ENCODE measurements at places on chromosomes 6 and 20. TPM values are rescaled to one million over a fixed set of nuclear protein-coding genes. Genes with fewer than 3 reads are reported as not detected.
A peak's percentile ranks its signal among the peaks of the same experiment; 100 is the strongest.

- no peak for DNase-seq
Measured at GRCh38 chr6:161836643-161837448, 563.0 kb upstream of the AGPAT4 start.

GRCh38 chr6:106692112-106692818 is 62.9 kb downstream of the QRSL1 start:
- H3K4me1 ChIP-seq = peaks cover 6% of the 10 kb centered on the region
- H3K27ac ChIP-seq = no peak overlapping the region
- no peaks in the 10 kb centered on the region for H3K36me3 ChIP-seq
- DNase-seq = no peak
- H3K4me3 ChIP-seq = no peak overlapping the region
- H3K27me3 ChIP-seq = peaks cover 9% of the 10 kb centered on the region

DNA sequence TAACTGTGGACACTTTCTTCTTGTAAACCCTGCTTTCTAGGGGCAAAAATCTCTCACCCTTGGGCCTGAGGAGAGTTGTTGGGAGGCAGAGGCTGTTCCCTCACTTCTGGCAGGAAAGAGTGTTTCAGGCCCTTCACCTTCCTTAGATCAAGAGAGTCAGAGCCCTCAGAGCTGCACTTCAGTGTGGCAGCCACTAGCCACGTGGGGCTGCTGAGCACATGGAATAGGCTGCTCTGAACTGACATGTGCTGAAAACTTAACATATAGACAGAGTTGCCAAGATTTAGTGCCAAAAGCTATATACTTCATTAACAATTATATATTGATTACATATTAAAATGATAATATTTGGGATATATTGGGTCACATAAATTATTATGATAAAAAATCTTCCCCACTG is 4.4 kb upstream of the LMBRD1 start:
- DNase-seq = no peak
- H3K27ac ChIP-seq = no peak overlapping the region
- H3K4me1 ChIP-seq = peaks cover 10% of the 10 kb centered on the region

DNA sequence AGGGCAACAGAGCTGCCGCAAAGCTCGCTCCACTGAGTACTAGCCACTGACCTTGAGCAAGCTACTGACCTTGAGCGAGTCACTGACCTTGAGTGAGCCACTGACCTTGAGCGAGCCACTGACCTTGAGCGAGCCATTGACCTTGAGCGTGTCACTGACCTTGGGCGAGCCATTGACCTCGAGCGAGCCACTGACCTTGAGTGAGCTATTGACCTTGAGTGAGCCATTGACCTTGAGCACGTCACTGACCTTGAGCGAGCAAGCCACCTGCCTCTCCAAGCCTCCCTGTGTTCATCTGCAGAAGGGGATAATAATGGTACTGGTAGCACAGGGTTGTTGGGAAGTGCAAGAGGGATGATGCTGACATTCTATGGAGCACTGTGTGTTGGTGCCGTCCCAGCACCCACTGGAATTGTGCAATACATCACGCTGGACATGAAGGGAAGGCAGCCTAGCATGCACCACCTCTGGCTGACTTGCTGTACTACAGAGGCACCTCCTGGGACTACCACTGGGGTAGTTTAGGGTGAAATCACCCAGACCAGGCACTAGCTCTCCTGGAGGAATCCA is 60.2 kb downstream of the CTCFL start:
- peaks cover 3% of the 10 kb centered on the region for H3K27me3 ChIP-seq
- H3K36me3 ChIP-seq = no peaks in the 10 kb centered on the region

DNA sequence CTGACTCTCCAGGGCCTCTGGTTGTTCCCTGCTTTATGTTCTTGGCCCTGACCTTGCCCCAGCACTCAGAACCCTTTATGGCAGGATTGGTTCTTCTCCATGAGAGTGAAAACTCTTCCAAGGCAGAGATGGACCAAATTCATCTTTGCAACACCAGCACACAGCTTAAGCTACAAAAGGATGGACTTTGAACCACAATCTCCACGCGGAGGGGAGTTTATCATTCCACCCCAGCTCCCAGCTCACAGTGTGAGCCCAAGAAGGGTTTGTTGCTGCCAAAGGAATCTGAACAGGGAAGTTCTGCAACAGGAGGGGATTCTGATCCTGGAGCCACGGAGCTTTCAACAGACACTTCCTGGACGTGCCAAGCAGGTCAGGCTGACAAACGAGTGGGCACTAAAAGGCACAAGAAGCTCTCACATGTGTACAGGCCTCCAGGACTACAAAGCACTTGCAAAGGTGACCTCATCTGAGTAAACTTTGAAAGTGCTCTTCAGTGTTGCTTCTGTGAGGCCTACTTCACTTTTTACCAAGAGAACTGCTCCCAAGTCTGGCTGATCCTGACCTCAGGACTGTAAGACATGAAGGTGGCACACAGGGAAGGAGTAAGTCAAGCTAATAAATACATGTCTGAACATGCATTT is 8.9 kb downstream of the FITM2 start:
- no peak overlapping the region for H3K4me3 ChIP-seq
- H3K36me3 ChIP-seq = no peaks in the 10 kb centered on the region
- H3K27ac ChIP-seq = no peak overlapping the region
- DNase-seq = no peak
- no peaks in the 10 kb centered on the region for H3K27me3 ChIP-seq

- no peaks in the 10 kb centered on the region for H3K27me3 ChIP-seq
- no peak overlapping the region for H3K27ac ChIP-seq
- H3K4me1 ChIP-seq = no peaks in the 10 kb centered on the region
Measured at GRCh38 chr6:154331750-154332149, 24.9 kb downstream of the IPCEF1 start.

GRCh38 chr6:56663344-56663743 is 20.7 kb upstream of the DST start:
- DNase-seq = no peak
- peaks cover 23% of the 10 kb centered on the region for H3K4me1 ChIP-seq
- H3K27ac ChIP-seq = no peak overlapping the region
- H3K4me3 ChIP-seq = no peak overlapping the region
- no peaks in the 10 kb centered on the region for H3K27me3 ChIP-seq

GRCh38 chr6:165658395-165659058 is 4.5 kb downstream of the PDE10A start:
- peak overlapping the region; percentile 91 for H3K4me3 ChIP-seq
- H3K36me3 ChIP-seq = peaks cover 2% of the 10 kb centered on the region
- peaks cover 10% of the 10 kb centered on the region for H3K27me3 ChIP-seq

GRCh38 chr6:49849213-49849907 is 17.0 kb downstream of the CRISP1 start:
- H3K27ac ChIP-seq = no peak overlapping the region
- no peaks in the 10 kb centered on the region for H3K27me3 ChIP-seq
- no peak for DNase-seq
- no peaks in the 10 kb centered on the region for H3K36me3 ChIP-seq
- no peaks in the 10 kb centered on the region for H3K4me1 ChIP-seq

DNA sequence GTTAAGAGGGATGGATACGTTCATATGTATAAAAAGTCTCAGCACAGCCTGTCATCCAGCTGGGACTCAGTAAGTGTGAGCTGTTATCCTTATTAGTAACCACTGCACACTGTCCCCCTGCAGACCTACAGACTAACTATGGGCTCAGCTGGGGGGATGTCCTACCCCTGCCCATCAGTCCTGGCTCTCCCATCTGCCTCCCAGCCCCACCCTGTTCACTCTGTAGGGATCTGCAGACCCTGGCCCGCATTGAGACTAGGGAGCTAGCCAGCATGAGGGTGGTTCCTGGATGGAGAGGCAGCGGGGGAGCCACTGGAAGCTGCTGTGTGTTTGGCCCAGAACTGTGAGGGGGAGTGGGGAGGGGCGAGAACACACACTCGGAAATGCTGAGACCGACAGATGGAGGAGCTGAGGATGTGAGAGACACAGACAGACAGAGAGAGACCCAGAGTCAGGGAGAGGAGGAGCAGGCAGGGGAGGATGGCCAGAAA is 17.1 kb downstream of the XKR7 start:
- H3K36me3 ChIP-seq = no peaks in the 10 kb centered on the region
- H3K4me3 ChIP-seq = no peak overlapping the region
- H3K4me1 ChIP-seq = no peaks in the 10 kb centered on the region
- DNase-seq = no peak
- peaks cover 23% of the 10 kb centered on the region for H3K27me3 ChIP-seq

- peak overlapping the region; percentile 32 for H3K27ac ChIP-seq
- H3K27me3 ChIP-seq = no peaks in the 10 kb centered on the region
Measured at GRCh38 chr20:41044409-41045062, 15.9 kb downstream of the TOP1 start.

DNA sequence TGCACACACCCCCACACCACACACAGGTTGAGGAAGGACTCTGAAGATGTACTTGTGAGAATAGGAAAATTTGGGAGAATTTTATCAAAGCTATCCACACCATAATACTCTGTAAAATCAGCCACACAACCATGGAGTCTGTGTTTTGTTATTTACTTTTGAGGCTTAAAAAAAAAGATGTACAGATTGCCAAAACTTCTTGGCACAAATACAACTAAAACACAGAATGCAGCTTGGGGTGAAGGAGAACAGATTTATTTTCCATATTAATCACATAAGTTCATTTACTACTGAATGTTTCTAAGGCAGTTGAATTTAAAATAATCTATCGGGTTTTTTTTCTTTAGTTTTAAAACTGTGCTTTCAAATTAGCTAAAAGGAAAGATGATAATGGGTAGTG is 32.8 kb upstream of the KCNQ5 start:
- H3K36me3 ChIP-seq = no peaks in the 10 kb centered on the region
- no peak overlapping the region for H3K27ac ChIP-seq
- H3K27me3 ChIP-seq = no peaks in the 10 kb centered on the region
- no peak for DNase-seq
- H3K4me3 ChIP-seq = no peak overlapping the region
- H3K4me1 ChIP-seq = no peaks in the 10 kb centered on the region

DNA sequence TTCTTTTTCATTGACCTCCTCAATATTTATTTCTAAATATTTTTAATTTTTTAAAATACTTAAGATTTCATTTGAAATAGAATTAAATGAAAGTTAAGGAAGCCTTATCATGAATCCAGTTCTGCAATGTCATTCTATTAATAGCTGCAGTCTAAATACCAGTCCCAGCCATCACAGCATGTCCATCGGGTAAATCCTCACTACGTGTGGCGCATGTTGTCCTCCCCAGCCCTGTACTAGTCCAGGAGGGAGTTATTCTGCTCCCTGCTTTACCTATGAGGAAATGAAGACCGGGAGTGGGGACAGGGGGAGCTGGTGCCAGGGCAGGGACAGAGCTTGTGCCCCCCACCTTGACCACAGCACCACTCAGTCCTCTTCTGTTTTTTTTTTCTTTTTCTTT is 125.1 kb upstream of the QKI start:
- peaks cover 26% of the 10 kb centered on the region for H3K4me1 ChIP-seq
- H3K36me3 ChIP-seq = peaks cover 7% of the 10 kb centered on the region
- H3K27me3 ChIP-seq = no peaks in the 10 kb centered on the region
- no peak overlapping the region for H3K4me3 ChIP-seq

- DNase-seq = no peak
- H3K4me3 ChIP-seq = no peak overlapping the region
- H3K27ac ChIP-seq = no peak overlapping the region
Measured at GRCh38 chr6:63305277-63305676, 14.5 kb downstream of the LGSN start.

DNA sequence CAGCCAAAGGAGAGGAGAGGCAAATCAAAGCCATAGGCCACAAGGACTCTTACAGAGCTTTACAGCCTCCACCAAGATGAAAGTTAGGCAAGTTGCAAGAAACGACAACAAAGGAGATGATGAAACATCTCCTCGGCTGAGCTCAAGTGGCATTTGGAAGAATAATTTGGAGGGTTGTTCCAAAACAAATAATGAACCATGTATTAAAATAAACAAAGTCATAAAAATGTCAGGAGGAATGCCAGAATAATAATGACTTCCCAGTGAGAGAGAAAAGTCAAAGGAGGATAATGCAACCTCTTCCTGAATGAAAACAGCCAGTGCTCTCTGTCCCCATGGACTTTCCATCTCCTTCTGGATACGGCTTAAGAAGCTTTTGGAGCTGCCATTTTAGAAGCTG is 371.4 kb upstream of the ID4 start:
- no peak overlapping the region for H3K4me3 ChIP-seq
- DNase-seq = no peak
- H3K27me3 ChIP-seq = no peaks in the 10 kb centered on the region
- peaks cover 10% of the 10 kb centered on the region for H3K4me1 ChIP-seq
- no peak overlapping the region for H3K27ac ChIP-seq

DNA sequence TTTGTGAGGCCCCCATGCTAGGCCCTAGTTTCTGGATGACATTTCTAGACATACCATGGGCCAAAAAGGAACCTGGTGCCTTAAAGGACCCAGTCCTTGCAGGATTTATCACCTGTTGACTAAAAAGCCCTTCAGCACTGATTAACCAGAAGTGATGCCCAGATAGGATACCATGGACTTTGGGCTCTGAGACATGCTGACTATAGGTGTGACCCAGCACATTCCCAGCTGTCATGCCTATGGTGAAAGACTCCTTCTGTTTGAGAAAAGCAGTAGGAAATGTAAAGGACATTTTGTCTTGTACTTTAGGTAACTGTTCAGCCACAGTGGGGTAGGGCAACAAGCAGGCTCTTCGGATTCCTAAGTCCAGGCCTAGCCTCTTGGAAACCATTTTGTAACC is 724.2 kb downstream of the CD109 start:
- no peak overlapping the region for H3K4me3 ChIP-seq
- no peaks in the 10 kb centered on the region for H3K4me1 ChIP-seq
- peaks cover 14% of the 10 kb centered on the region for H3K36me3 ChIP-seq
- H3K27ac ChIP-seq = no peak overlapping the region
- no peaks in the 10 kb centered on the region for H3K27me3 ChIP-seq
- no peak for DNase-seq

GRCh38 chr6:97095311-97095850 is 170.9 kb downstream of the KLHL32 start:
- no peaks in the 10 kb centered on the region for H3K27me3 ChIP-seq
- H3K4me3 ChIP-seq = no peak overlapping the region
- DNase-seq = no peak
- no peak overlapping the region for H3K27ac ChIP-seq

- H3K36me3 ChIP-seq = no peaks in the 10 kb centered on the region
- H3K4me1 ChIP-seq = peaks cover 52% of the 10 kb centered on the region
- DNase-seq = no peak
- peak overlapping the region; percentile 72 for H3K4me3 ChIP-seq
- no peak overlapping the region for H3K27ac ChIP-seq
- H3K27me3 ChIP-seq = no peaks in the 10 kb centered on the region
Measured at GRCh38 chr6:2842139-2842552, 483 bp upstream of the SERPINB1 start.

- H3K27ac ChIP-seq = no peak overlapping the region
- peaks cover 9% of the 10 kb centered on the region for H3K4me1 ChIP-seq
- no peak for DNase-seq
- H3K36me3 ChIP-seq = peaks cover 2% of the 10 kb centered on the region
- H3K27me3 ChIP-seq = peaks cover 36% of the 10 kb centered on the region
Measured at GRCh38 chr6:170280689-170281045, 10.2 kb downstream of the DLL1 start.

GRCh38 chr20:63092660-63093215 is 86.0 kb upstream of the BHLHE23 start:
- H3K36me3 ChIP-seq = no peaks in the 10 kb centered on the region
- H3K27ac ChIP-seq = no peak overlapping the region

The GRM1 gene
- total RNA-seq = 0.63 TPM

The MAP7 gene
- 1.4 TPM for total RNA-seq

The LKAAEAR1 gene
- total RNA-seq = not detected

Measured in neural crest cell (in vitro differentiated cells).